Activated T-helper 9 cell treated with anti-CD3 and anti-CD28 coated beads, Interleukin-2, amount 50 U/mL, for 16 hours (primary cell): ENCODE measurements at places on chromosomes 6 and 20.

- no peak for DNase-seq
Measured at GRCh38 chr6:31168606-31169005, 1.9 kb downstream of the POU5F1 start.

GRCh38 chr20:62134735-62135231 lies 8.4 kb downstream of the PSMA7 start:
- no peak for DNase-seq

DNA sequence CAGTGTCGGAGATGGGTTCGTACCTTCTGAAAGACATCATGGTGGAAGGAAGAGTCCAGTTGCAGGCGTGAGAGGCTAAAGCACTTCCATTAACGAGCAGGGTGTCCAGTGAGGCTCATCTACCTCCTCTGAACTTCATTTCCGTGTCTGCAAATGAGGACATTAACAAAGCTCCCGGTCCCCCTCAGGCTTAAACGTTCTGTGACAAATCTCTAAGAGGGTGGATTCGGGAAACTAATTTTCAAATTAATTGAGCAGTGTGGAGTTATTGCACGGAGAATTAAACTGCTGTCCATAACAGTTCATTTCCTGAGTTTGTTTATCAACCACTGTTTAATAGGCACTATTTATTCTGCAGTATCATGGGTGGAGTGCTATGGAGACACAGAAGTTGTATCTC lies 68.2 kb downstream of the TRMT6 start:
- no peak for DNase-seq

DNA sequence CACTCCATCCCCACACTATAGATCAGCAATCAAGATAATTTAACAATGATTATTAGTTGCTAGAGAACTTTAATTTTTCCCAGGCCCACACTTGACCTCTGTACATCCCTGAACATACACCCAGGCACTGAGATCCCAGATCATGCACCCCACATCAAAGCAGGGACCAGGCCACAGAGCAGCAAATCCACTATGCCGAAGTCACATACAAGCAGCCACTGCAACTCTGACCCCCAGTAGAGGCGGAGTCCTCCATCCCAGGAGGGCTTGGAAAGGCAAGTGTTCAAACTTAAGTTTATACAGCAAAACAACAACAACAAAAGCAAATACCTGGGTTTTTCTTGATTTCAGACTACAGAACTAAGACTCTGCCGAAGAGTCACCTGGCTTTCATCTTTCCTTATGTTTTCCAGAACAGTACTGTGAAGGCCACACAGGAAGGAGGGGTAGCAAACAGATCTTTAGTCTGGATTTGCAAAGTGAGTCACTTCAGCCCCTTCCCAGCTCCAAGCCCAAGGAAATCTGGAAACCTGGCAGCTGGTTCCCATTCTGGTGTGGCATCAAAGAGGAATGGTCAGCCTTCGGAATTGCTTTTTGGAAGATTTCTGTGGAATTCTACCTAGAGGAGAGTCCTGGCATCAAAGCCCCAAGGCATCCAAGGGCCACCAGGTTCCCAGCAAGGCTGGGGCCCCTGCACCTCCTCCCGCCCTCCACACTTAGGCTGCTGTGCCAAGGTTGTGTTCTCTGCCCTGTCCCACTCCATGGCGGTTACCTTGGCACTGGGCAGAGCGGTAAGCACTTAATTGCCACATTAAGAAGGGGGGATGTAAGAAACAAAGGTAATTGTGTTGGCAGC lies 7.3 kb downstream of the JAG1 start:
- DNase-seq = no peak

GRCh38 chr6:139371421-139372203 lies 2.8 kb downstream of the CITED2 start:
- no peak for DNase-seq

DNA sequence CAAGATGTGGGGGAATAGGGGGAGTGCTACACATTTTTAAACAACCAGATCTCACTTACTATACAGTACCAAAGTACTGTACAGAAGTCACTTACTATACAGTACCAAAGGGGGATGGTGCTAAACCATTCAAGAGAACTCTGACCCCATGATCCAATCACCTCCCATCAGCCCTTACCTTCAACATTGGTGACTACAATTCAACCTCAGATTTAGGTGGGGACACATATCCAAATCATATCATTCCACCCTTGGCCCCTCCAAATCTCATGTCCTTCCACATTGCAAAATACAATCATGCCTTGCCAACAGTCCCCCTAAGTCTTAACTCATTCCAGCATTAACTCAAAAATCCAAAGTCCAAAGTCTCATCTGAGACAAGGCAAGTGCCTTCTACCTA lies 49.9 kb upstream of the CD2AP start:
- no peak for DNase-seq

- DNase-seq = no peak
Measured at GRCh38 chr20:34637245-34638038, 39.5 kb downstream of the PIGU start.
